ENCODE measurements at places on chromosomes 11 and 22.

GRCh38 chr22:43428005-43428485 lies 16.2 kb downstream of the MPPED1 start:
- peaks cover 5% of the 10 kb centered on the region for H3K27me3 ChIP-seq
- no peaks in the 10 kb centered on the region for H3K36me3 ChIP-seq
- H3K4me1 ChIP-seq, result no peaks in the 10 kb centered on the region
- no peak overlapping the region for H3K4me3 ChIP-seq
- H3K27ac ChIP-seq, result no peak overlapping the region
- DNase-seq, result no peak

GRCh38 chr11:56410801-56411200 lies 1.7 kb upstream of the OR5AL1 start:
- no peak overlapping the region for H3K27ac ChIP-seq
- H3K36me3 ChIP-seq, result no peaks in the 10 kb centered on the region
- no peak overlapping the region for H3K4me3 ChIP-seq
- DNase-seq, result no peak
- H3K4me1 ChIP-seq, result no peaks in the 10 kb centered on the region

DNA sequence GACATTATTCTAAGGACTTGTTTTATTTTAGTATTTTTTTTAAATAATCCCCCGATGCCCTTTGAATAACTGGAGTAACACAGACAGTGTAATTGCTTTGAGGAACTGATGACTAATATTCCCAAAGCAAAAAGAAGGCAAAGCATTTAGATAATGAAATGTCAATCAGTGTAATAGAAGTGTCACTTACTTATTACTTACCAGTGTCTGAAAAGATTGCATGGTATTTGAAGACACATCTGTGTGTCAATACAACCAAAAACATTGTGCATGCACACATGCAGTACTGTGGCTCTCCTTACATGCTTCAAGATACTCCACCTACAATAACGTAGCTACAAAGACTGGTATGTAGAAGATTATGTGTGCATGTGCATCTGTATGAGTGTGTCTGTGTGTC lies 264.0 kb upstream of the ANO5 start:
- no peaks in the 10 kb centered on the region for H3K4me1 ChIP-seq
- DNase-seq, result no peak
- H3K27ac ChIP-seq, result no peak overlapping the region
- no peaks in the 10 kb centered on the region for H3K27me3 ChIP-seq
- H3K4me3 ChIP-seq, result no peak overlapping the region

GRCh38 chr11:82830746-82831145 lies 69.5 kb downstream of the PRCP start:
- no peak overlapping the region for H3K4me3 ChIP-seq
- peaks cover 47% of the 10 kb centered on the region for H3K36me3 ChIP-seq
- no peak for DNase-seq
- no peaks in the 10 kb centered on the region for H3K27me3 ChIP-seq

- no peaks in the 10 kb centered on the region for H3K4me1 ChIP-seq
- no peaks in the 10 kb centered on the region for H3K36me3 ChIP-seq
- no peak for DNase-seq
- no peak overlapping the region for H3K27ac ChIP-seq
Measured at GRCh38 chr11:118673361-118674081, 5.9 kb downstream of the TREH start.
